Hematopoietic multipotent progenitor cell treated with erythropoietin and hydrocortisone succinate and interleukin-3 and kit ligand, for 4 days (in vitro differentiated cells): ENCODE measurements at places on chromosomes 6 and 20.

DNA sequence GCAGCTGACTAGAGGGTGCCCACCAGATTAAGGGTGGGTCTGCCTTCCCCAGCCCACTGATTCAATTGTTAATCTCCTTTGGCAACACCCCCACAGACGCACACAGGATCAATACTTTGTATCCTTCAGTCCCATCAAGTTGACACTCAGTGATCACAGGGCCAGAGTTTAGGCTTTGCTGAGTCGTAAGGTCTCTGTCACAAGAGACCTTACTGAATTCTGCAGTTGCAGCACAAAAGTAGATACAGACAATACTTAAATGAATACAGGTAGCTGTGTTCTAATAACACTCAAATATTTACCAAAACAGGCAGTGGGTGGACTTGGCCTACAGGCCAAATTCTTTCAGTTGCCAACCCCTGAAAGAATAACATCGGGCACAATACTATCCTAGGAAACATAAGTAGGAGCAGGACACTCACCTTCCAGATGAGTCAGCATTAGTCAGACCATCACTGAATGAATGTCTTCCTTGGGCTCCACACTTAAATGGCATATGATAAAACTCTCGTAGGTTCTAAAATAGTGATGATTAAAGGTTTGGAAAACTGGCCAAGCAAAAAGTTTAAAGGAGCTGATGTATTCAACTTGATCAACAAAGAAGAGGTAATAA lies 190.0 kb downstream of the UBE3D start:
- DNase-seq: no peak

- peak; percentile 25 for DNase-seq
Observed at GRCh38 chr6:132969196-132969595, 154.8 kb downstream of the RPS12 start.

GRCh38 chr6:169326067-169326799 lies 72.6 kb upstream of the THBS2 start:
- DNase-seq: peak; percentile 14

GRCh38 chr20:42255821-42256220 lies 637.6 kb upstream of the CHD6 start:
- DNase-seq: no peak

GRCh38 chr6:18183766-18184165 lies 28.5 kb downstream of the KDM1B start:
- no peak for DNase-seq

GRCh38 chr6:52632011-52632410 lies 38.9 kb upstream of the TMEM14A start:
- DNase-seq: peak; percentile 44

- DNase-seq: no peak
Observed at GRCh38 chr6:120122401-120122800, 772.8 kb upstream of the MAN1A1 start.

GRCh38 chr6:91299544-91300491 lies 712.9 kb upstream of the MAP3K7 start:
- no peak for DNase-seq

DNA sequence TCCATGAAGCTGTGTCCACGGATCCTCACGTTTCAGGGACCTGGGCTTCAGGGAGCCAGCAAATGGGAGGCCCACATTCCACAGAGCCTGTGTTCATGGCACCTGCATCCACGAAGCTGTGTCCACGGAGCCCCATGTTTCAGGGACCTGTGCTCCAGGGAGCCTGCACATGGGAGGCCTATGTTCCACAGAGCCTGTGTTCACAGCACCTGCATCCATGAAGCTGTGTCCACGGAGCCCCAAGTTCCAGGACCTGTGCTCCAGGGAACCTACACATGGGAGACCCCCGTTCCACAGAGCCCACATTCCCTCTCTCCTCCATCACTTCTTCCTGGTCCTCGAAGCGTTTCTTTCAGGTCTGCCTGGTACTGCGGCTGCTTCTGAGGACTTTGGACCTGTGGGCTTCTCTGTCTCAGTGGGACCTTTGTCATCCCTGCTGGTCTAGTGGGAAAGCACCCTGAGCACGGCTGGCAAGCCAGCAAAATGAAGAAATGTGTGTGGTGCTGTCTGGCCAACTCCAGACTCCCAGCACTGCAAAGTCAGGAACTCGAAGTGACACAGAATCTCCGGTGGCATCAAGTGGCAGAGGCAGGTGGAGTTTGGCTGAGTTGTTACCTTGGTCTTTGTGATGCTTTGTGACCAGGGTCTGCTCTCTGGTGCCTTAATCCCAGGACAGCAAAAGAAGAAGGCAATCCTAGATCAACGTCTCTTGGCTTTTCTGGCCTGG lies 245.9 kb downstream of the DLL1 start:
- no peak for DNase-seq
